ENCODE measurements at places on chromosomes 3 and 15.
A peak's percentile ranks its signal among the peaks of the same experiment; 100 is the strongest.

DNA sequence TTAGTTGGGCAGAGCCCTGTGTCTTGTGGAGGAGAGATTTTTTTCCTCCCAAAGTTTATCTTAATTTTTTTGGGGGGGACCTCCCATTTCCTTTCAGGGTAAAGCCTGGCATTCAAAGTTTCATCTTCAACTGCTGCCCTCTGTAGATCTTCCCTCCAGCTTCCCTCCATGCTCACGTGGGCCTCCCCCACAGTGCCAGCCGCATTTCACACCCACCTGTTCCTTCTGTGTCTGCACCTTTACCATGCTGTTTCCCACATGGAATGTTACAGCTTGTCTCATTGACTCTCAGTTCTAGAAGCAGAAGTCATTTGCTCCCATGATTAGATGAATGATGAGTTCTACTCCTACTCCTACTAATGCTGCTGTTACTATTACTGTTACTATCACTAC lies 6.5 kb downstream of the CELF6 start:
- DNase-seq = no peak

DNA sequence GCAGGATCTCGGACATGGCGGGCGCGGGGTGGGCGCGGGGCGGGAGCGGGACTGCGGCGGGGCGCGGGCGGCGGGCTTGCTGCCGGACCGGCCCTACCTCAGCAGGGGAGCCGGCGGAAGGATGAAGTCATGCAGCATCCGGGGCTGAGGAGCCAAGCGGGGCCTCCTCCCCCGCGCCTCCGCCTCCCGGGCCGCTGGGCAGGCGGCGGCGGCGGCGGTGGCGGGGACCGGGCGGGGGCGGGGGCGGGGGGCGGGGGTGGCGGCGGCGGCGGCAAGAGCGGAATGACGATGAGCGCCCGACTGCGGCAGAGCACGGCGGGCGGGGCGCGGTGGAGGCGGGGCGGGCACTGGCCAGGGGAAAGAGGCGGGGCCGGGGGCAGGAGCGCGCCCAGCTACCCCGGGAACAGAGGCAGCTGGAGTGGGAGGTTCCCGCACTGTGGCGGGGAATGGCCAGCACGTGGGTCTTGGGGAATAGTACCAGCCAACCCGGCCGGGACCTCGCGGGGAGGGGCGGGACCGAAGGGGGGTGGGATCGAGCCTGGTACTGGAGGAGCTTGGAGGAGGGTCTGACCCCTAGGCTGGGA lies at the start of gene CAMK2N2:
TSS of gene CAMK2N2 (minus strand) at position 284 of the 584 bp plus-strand sequence. CDS start at position 16, 268 bp downstream.
- peak; percentile 58 for DNase-seq

GRCh38 chr3:14791343-14791945 lies 27.3 kb upstream of the FGD5 start:
- DNase-seq = no peak

DNA sequence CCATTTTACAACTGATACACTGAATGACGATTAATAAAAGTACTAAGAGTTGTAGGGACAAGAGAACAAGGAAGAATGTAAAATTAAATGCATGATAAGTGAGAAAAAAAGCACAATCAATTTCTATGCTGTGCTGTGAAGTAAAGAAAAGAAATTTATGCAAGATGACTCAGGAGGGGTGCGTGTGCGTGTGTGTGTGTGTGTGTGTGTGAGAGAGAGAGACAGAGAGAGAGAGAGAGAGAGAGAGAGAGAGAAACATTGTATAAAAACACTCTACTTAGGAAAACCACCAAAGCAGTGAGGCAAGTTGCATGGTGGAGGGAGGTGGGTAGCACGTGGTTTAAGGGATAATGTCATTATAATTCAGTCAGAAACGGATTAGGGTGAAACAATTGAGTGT lies 580.8 kb upstream of the ALCAM start:
- no peak for DNase-seq

GRCh38 chr3:62128051-62128450 lies 245.3 kb downstream of the FEZF2 start:
- DNase-seq = no peak
